Spinal cord (tissue), 10 donors: ENCODE measurements at places on chromosomes 16 and 17.

DNA sequence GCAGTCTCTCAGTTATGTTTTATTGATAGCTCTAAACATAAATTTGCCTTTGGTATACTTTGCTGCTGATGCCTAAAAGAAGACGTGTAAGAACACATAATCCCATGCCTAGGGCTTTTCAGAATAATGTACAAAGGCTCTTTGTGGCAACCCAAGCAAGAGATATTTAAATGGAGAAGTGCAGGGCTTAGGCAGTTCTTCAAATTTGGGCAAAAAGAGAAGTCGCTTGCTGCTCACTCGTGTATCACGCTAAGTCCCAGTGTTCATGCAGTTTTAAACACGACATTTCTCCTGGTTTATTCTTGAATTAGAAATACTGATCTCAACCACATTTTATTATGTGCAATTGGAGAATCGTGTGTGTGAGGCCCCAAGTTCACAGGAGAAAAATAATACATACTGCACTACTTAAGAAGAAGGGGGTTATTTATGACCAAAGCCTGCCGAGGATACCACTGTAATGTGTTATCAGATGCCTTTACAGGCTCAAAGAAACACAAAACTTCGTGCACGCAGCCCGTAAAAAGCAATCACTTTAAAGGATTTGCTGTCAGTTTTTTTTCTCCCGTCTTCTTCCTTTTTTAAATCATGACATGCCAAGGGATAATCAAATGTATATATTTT is 22.5 kb upstream of the IRX6 start:
- no peak for DNase-seq

GRCh38 chr16:46569231-46569735 is 51.9 kb downstream of the SHCBP1 start:
- no peak for DNase-seq

DNA sequence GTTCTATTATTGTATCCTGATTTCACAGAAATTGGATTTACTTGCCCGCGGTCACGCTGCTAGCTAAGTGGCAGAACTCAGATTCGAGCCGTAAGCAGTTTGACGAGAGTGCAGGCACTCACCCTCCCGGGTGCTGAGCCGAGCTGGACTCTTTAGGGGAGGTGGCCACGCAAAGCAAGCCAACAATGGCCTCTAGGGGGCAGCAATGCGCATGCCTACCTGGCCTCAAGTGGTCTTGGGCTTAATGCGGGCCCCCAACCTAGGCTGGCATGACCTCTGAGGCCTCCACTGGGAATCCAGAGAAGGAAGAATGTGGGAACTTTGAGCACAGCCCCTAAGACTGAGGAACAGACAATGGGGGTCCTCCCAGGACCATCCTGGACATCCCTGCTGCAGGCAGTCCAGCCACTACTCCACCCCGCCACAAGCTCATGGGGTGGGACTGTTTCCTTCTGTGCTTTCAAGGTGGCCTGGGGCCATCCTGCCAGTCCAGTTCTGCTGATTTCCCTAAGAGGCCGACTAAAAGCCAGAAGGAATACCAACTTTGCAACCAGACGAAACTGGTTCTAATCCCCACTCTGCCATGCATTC is 276.5 kb downstream of the XYLT1 start:
- DNase-seq, result peak; percentile 64

DNA sequence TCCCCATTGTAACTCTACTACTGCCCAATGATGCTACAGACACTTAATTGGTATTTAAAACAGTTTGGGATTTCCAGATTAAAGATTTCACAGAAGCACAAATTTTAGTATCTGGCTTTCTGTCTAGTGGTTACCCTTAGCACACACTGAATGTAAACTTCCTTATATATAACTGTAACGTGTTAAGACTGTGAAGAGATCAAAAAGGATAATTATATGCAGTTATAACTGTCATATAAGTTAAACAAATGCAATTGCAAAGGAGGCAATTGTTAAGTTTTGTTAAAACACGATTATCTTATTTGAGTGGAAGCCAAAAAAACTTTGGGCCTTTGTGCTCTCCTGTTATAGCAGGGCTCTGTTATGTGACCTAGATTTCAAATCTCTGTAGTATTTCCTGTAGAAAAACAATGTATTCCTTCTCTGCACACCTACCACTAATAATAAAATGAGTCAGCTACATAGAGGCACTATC is 147.9 kb downstream of the STXBP4 start:
- DNase-seq, result no peak

DNA sequence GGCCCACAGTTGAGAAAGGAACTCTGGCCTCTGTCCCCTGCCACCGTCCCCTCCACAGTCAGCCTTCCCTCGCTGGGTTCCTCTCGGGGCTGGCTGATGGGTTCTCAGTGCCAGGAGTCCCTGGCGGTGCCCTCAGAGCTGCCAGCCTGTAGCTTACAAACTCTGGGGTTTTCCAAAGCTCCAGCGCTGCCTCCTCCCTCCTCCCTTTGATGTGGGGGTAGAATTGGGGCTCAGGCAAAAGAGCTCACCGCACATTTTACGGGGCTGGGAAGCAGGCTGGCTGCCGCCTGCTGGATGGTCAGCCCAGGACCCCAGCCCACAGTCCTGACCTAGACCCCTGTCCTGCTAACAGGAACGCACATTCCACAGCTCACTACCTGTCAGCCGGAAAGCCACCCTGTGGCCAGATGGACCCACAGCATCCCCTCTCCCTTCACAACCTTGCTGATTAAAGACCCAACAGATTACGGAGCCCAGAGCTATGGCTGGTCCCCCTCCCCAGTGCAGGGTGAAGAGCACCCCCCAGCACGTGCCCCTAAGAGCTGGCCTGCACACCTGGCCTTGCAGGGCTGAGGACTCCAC is 6.0 kb downstream of the VASN start:
- no peak for DNase-seq

DNA sequence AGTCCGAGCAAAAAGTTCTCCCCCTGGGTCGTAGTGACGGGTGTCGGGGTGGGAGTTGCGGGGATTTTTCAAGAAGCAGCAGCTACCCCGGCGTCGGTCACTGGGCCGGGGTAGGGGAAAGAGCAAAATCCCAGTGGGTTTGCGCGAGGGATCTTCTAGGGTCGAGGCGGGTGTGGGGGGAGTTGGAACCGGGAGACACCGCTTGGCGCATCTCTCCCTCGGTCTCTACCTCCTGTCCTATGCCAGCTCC is 2.3 kb upstream of the UBTF start:
- DNase-seq, result no peak

GRCh38 chr17:58060596-58061191 is 22.5 kb upstream of the DYNLL2 start:
- DNase-seq, result no peak

- DNase-seq, result no peak
These were observed 669.3 kb downstream of the WWOX start for GRCh38 chr16:78768718-78769117.
